ENCODE measurements at places on chromosomes 13 and 19.
A peak's percentile ranks its signal among the peaks of the same experiment; 100 is the strongest.

DNA sequence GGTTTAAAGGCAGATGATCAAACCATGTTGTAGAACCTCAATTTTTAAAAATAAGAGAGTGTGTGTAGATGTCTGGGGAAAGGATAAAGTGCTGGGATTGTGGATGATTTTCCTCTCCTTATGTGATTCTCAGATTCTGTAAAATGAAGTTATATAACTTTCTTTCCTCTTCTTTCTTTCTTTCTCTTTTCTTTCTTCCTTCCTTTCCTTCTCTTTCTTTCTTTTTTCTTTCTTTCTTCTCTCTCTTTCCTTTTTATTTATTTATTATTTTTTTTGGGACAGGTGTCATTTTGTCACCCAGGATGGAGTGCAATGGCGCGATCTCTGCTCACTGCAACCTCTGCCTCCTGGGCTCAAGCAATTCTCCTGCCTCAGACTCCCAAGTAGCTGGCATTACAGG, 82.6 kb downstream of the GADD45B start:
- DNase-seq, result no peak

- DNase-seq, result peak; percentile 36
Measured at GRCh38 chr13:72437458-72437857, 290.0 kb downstream of the MZT1 start.

DNA sequence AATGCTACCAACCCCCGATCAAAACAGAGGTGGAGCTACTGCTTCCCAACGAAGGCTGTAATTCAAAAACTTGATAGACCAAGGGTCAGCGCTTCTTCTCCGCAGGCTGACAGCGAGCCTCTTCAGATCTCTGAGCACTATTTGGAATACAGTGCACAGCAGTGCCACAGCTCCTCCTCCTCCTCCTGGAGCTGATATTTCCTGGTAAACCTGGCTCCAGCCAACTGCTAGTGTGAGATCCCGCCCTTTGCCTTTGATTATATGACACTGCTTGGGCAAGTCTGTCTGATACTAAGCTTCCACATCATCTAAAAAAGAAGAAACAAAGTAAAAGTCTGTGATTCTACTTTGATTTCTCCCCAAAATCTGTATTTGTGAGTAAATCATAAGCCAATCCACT, 710.5 kb downstream of the DACH1 start:
- DNase-seq, result no peak

- no peak for DNase-seq
Measured at GRCh38 chr19:35853038-35853756, 893 bp upstream of the NPHS1 start.

GRCh38 chr13:55361141-55361540, 1779.6 kb upstream of the PRR20A start:
- DNase-seq, result no peak

GRCh38 chr19:29781386-29782259, 30.2 kb upstream of the CCNE1 start:
- DNase-seq, result no peak
